Stimulated activated CD8-positive, alpha-beta memory T cell treated with anti-CD3 and anti-CD28 coated beads, Interleukin-4, amount 100 ng/mL, for 1 hour (primary cell): ENCODE measurements at places on chromosomes 2 and 18.

- no peak for DNase-seq
These were observed 724 bp downstream of the NMS start for GRCh38 chr2:100470898-100471514.

DNA sequence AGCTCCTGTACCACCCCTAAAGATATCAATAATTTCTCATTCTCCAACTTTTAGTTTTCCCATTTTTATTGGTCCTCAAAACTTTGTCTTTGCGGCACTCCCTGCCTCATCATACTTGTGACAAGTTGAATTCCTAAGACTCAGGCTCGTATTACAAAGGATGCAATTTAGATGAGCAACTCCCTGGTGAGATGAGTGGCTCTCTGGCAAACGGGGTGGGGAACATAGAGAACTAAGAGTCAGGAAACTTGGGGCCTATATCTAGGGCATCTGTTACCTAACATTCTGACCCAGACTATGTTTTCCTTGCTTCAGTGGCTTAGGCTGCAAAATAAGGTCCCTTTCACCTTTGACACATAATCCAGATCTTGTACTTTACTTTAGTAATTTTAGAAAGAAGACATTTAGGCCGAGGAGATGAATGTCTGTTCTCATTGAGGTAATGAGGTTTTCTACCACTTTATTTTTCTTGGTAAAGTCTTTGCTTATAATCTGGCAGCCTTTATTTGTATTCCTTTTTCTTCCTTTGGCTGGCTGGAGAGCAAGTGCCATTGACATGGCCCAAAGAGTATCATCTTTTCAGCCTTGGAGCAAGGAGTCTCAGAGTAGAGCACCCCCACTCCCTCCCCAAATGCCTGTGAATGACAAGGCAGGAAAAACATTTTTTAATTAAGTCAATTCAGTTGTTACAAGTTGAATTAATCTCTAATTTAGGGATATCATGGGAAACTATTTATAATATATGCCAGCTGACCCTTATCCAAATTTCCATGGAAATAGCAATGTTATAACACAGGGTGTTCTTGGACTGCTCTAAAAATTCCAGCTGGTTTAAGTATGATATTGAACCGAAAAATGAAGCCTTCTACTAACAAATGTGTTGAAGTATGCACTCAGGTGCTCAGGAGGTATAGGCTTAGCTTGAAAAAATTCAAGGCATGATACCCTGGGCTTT, 15.2 kb downstream of the TSPYL6 start:
- no peak for DNase-seq

DNA sequence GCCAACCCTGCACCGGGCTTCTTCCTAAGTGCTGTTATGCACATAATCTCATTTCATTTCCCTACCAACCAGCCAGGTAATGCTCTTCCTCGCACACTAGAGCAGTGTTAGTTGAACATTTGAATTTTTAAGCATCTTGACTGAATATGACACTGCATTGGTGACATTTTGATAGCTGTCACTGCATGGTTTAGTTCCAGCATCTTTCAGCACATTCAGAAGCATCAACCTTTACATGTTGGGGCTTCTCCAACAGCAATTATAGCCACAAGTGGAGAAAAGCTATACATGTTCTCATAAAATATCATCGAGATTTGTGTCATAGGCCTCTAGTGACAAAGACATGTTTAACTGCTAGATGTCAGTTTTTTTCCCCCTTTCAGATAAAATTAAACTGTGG, 230.1 kb upstream of the FOSL2 start:
- DNase-seq: no peak

GRCh38 chr2:169345486-169346437, 16.6 kb downstream of the LRP2 start:
- DNase-seq: no peak

DNA sequence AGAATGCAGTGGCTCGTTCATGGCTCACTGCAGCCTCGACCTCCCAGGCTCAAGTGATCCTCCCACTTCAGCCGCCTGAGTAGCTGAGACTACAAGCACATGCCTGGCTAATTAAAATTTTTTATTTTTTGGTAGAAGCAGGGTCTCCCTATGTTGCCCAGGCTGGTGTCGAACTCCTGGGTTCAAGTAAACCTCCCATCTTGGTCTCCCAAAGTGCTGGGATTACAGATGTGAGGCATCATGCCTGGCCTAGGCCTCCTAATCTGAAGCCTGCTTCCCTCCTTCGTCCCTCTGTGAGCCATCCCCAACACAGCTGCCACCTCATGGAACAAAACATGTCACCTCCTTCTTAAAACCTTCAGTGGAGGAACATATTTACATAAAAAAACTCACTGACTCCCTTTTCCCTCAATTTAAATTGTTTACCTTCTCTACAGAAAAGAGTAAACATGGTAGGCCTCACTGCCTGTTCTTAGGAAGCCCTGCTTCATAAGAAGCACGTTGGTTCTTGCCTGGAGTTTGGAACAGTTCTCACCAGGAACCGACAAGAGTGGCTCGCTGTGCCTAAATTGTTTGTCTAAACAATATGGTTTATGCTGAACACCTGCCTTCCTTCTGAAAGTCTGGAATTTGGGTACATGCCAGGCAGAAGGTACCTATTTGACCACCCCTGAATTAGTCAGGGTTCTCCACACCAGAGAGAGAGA, 12.1 kb upstream of the RHOB start:
- no peak for DNase-seq

- DNase-seq: no peak
These were observed 257.3 kb downstream of the GLI2 start for GRCh38 chr2:120992791-120993555.
